ENCODE measurements at places on chromosomes 6 and 20.

DNA sequence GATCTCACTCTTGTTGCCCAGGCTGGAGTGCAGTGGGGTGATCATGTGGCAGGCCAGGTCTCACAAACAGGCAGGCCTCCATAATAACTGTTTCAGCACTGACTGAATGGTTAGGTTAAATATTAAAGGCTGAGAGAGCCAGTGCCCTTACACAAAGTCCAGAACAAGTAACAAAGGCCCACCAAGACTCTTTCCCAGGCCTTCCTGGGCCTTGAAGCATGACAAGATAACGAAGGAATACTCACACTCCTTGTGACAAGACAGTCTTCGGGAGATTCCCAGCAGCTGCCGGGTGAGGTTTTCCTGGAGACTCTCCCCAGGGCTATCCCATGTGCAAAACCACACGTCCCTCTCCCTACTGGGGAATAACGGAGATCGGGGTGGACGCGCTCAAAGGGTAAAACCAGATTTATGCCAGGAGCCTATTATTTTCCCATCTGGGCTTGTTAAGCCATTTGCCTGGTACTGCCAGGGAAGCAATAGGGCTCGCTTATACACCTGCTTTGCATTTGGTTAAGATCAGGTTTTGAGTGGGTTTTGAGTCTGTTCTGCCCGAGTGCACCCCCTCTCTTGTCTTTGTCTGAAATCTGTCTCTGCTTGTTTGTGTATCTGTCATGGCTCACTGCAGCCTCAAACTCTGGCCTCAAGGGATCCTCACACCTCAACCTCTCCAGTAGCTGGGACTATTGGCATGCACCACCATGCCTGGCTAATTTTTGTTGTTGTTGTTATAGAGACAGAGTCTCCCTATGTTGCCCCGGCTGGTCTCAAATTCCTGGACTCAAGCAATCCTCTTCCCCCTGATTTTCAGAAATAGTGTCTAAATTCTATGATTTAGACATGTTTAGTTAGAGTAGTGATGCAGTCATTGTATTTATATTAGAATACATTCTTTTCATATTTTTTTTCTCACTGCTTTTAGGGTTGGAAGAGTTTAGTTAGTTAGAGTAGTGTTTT, 1.4 kb upstream of the ENPP3 start:
- no peak for DNase-seq

- DNase-seq: peak; percentile 70
Measured at GRCh38 chr6:56868687-56869086, 86.2 kb upstream of the BEND6 start.

- DNase-seq: peak; percentile 91
Measured at GRCh38 chr6:83183082-83183828, 9.8 kb downstream of the PGM3 start.

- no peak for DNase-seq
Measured at GRCh38 chr6:14547284-14547998, 429.9 kb downstream of the CD83 start.

DNA sequence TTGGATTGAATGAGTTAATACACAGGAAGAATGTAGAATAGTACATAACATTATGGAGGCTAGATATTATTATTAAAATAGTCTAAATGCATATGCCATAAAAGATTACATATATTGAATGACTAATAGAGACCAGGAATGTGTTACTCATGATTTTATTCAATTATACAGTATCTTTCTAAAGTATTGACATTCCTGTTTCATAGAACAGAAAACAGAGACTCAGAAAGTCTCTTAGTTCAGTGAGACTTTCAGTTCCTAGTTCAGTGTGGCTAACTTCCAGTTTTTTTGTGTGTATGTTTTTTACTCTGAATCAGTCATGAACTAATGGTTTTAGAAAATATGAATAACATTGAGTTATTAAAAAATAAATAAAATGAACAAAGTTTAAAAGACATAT, 34.6 kb upstream of the TMEM244 start:
- no peak for DNase-seq

Data from Daoy (cell line).